ENCODE measurements at places on chromosomes 1 and 21.

DNA sequence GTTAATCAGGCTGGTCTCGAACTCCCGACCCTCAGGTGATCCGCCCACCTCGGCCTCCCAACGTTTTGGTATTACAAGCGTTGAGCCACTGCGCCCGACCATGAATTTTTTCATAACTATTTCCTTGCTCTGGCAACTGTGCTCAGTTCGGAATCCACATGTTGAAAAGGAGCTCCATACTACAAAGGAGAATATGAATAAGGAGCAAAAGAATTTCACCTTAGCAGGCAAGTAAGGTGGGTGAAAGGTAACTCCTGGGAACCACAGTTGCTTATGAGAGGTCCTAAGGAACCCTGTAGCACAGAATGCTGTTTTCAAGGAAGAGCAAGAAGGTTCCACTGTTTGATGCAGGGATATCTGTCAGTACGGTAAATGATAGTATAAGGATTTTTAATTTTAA lies 29.9 kb upstream of the NADK start:
- DNase-seq: no peak

- no peak for DNase-seq
Observed at GRCh38 chr1:238811211-238811879, 575.0 kb upstream of the CHRM3 start.

GRCh38 chr1:80441664-80442063 lies 1359.1 kb upstream of the ADGRL2 start:
- DNase-seq: no peak

GRCh38 chr1:209490013-209490412 lies 93.5 kb upstream of the CAMK1G start:
- DNase-seq: no peak

DNA sequence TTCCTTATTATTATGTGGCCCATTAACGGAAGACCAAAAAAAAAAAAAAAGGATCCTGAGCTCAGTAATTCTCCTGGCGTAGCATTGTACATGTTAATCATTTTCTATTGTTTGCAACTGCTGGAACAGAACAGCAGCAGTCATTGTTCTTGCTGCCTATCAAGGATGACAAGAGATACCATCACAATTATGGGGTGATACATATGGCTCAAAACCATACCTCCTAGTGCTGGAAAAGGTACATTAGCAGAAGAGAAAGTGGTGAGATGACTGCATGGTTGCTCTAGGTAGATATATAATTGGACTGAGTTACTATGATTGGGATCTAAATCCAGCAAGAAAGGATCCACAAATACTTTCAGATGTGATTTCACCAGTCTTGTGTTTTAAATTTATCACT lies 13.3 kb upstream of the TLR5 start:
- DNase-seq: no peak

DNA sequence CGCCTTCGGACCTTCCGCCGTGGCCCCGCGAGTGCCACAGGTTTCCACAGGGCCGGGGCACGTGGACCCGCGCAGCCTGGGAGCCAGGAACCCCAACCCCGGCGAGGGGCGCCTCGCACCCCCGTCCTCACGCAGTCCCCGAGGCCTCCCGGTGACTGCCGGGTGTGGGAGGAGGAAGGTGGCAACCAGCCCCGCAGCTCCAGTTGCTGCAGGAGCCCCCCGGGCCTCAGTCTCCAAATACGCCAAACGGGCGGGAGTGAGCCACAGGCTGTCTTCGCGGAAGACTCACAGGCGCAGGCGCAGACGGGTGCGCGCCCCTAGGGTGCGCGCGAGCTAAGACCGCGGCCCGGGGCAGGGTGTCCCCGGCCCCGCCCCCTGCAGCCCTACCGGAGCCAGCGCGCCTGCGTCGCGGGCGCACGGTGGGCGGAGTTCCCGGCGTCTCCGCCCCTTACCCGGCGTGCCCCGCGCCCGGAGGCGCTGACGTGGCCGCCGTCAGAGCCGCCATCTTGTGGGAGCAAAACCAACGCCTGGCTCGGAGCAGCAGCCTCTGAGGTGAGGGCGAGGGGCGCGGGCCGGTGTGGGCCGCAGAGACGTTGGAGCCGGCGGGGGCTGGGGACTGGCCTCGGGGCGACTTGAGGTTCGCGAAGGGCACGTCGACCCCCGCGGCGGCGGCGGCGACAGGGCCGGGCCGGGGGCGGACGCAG lies at the start of gene ARF1:
TSS of gene ARF1 (plus strand) at position 495 of the 704 bp plus-strand sequence. CDS start 14,407 bp downstream, outside the sequence.
- peak; percentile 60 for DNase-seq

DNA sequence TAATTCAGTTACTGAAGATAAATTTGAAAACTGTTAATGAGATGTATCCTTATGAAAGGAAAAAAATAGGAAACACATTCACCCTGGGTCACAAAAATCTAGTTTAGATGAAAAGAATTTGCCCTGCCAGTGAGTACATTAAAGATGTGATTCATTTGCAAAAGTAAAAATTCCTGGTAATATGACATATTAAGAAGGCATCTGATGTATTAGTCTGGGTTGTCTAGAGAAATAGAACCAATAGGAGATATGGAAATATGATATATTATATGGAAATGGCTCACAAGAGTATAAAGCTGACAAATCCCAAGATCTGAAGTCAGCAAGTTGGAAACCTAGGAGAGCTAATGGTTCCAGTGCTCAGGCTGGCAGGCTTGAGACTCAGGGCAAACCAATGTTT lies 153.8 kb downstream of the MRPL39 start:
- DNase-seq: no peak

GRCh38 chr21:14356746-14357145 lies 26.2 kb downstream of the HSPA13 start:
- no peak for DNase-seq

- no peak for DNase-seq
Observed at GRCh38 chr1:98298319-98298718, 363.2 kb upstream of the SNX7 start.

DNA sequence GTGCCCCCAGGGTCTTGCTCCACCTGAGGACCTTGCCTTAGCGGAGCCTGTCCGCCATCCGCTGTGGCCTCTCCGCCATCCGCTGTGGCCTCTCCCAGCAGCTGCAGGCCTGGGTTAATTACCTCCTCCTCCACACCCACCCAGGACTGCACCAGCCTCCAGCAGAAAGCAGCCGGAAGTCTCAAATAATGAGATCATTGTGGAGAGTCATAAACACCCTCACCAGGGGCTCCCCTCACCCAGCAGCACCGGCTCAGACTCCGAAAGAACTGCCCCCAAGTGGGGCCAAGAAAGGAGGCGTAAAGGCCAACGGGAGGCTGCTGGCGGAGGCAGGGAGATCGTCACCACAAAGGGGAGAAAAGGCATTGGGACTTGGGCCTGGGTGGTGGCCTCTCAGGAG lies 10.7 kb upstream of the GPR153 start:
- peak; percentile 46 for DNase-seq

DNA sequence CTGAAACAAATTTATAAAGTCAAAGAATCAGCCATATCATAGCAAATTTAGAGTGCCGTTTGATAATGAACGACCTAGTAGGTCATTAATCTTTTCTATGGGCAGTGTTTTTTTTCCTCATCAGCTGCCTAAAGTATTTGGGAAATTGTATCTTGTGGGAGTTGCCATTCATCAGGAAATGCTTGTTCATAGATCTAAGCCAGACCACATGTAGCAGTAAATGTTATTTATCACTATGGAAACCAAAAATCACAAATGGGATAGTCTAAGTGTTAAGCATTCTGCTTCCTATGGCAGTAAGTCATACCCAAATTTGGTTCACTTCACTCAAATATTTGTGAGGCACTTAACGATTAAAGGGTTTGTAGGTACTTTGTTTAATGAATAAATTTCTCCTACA lies 52.9 kb downstream of the LRRC8D start:
- no peak for DNase-seq

GRCh38 chr1:220785166-220786056 lies 1.3 kb upstream of the MTARC1 start:
- no peak for DNase-seq

- peak; percentile 41 for DNase-seq
Observed at GRCh38 chr1:210754878-210755665, 378.9 kb downstream of the KCNH1 start.

- no peak for DNase-seq
Observed at GRCh38 chr1:2383576-2383975, 7.8 kb downstream of the MORN1 start.

- peak; percentile 48 for DNase-seq
Observed at GRCh38 chr1:148357037-148357436, 126.1 kb downstream of the PPIAL4G start.

DNA sequence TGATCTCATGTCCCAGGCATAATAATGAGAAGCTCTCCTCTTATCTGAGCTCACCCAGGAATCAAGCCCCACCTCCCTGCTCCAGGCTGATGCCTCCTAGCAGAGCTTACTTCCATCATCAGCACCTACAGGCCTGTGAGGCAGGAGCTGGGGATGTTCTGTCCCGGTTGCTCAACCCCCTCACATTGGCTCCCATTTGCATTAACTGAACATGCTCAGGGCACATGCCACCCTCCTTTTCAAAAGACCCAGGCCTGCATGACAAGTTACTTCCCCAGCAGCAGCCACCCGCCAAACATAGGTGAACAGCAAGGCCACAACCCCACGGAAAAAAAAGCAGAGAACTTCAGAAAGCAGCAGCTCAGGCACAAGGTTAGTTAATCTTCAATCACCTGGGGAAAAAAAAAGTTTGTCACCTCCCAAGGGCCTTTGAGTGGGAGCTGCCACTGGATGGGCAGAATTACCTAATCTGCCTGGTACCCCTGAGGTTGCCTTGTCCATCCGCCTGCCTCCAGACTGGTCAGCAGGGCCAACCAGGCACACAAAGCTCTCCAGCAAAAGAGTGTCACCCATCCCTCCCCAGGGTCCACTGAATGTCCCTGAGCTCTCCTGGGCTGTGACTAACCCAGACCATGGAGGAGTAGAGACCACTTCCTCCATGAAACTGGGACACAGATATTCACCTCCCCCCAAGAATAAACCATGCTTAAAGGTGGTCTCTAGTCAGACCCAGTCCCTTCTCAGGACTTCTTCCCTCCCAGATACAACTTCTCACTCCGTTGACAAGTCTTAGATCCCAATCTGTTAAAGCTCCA lies 4.4 kb downstream of the KCNN3 start:
- DNase-seq: peak; percentile 71

DNA sequence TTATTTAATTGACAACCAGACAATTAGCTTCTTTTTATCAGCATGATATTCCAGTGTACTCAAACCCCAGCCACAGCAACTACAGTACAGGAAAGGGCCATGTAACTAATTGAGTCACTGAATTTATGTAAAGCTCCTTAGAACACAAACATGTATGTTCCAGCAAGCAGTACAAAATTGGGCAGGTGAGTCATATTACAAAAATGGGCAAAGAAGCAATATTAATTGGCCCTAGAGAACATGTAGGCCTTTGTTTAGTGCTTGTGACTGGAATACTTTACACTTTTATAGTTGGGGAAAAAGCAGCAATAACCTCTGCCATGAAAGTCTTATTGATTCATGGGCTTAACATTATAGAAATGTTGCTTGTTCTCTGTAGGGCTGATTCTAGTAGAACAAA lies 31.8 kb downstream of the CLEC20A start:
- DNase-seq: no peak

- DNase-seq: no peak
Observed at GRCh38 chr1:179870870-179871269, 6.7 kb downstream of the TOR1AIP2 start.

DNA sequence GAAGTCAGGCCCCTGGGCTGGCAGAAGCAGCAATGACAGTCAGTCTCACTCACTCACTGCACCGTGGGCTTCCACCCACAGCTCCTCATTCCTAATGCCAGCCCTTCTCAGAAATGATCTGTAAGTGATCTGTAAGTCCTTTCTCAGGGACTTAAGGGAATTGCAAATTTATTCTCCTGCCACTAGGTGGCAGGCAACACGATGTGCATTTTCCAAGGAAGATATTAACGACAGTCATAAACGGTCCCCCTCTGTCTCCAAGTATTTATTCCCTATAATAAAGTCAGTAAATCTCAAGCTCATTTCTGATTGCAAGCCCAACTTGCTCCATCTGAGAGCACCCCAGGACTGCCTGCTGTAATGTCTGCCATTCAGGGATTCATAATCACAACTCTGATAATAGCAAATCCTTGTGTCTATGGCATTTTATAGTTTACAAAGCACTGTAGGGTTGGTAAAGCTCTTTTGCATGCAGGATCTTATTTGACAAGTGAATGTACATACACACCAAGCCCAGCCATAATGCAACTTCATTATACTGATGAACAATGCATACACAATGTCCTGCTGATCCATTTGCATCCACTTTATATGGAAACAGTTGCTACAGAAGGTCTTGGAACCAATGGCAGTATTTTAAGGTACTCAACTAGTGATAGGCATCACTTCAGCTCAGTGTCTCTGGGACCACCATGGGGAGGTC lies 380.5 kb upstream of the CAMK1G start:
- DNase-seq: peak; percentile 90

DNA sequence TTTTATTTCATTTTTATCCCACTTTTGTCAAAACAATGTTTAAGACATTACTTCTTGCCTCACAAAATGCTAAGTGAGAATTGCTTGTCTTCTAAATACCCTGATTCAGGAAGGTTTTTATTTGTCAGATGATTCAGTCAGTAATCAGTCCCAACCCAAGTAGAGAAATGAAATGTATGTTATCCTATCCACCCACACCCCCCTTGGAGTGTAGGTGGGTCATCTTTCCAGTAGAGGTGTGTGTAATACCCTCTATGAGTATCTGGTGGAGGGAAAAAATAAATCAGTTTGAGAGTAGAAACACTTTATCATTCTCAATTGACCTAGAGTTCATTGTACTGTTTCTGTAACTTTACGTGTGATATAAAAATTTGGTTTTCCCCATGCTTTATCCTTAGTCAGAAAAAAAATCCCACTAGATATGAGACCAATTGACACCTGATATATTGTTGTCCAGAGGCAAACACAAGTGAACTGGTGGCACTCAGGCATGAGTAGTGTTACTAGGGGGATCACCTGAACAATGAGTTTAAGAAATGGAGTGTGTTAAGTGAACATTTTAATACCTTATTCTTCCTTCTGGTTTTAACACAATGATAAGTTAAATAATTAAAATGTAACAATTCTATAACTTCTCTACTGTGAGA lies 153.8 kb upstream of the C1orf105 start:
- no peak for DNase-seq

DNA sequence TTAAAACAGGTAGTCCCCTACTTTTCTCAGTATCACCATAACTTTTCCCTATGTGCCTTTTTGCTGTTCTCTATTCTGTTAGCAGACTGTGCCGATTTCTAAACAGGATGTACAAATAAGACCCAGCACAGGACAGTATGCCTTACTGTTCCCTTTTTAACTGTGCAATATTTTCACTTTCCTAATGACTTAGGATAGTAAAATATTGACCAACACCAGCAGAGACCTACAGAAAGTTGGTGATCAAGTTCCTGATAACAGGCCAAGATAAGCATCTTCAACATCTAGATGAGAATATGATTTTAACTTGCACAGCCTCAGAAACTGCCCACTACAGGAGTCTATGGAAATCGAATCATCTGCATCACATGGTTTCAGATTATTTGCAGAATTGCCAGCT lies 42.0 kb downstream of the ADSS2 start:
- no peak for DNase-seq

DNA sequence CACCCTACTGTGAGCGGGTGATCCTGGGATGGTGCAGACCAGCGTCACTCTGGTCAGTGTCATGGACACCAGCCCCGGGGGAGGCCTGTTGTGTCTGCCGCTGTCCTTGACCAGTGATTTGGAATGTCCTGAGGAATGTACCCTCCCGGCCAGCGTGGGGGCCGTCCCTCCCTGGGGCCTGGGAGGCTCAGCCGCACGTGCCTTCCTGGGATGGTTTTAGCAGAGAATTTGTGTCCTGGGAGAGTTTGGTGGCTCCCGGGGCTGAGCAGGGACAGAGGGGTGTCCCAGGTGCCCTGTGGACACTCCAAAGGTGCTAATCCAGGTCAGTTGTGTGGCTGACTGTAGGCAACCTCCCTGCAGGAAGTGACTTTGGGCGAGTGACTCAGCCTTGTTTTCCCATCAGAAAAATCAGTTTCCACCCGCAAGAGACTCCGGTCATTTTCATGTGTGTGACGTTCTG lies 6.2 kb downstream of the ARHGEF16 start:
- DNase-seq: no peak
